ENCODE measurements at places on chromosomes 5 and 9.

DNA sequence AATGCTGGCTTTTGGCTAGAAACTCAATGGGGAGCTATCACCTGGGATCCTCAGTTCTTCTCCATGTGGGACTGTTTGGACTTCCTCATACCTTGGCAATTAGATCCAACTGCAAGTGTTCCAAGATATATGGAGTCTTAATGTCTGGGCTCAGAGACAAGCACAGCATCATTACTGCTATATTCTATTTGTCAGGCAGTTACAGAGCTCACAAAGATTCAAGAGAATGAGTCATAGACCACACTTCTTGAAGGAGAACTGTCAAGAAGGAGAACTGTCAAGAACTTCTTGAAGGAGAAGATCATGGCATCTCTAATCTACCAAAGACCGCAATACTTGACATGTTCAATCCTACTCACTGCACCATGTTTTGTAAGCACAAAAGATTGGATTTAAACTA is 106.8 kb upstream of the NREP start:
- no peak for DNase-seq

DNA sequence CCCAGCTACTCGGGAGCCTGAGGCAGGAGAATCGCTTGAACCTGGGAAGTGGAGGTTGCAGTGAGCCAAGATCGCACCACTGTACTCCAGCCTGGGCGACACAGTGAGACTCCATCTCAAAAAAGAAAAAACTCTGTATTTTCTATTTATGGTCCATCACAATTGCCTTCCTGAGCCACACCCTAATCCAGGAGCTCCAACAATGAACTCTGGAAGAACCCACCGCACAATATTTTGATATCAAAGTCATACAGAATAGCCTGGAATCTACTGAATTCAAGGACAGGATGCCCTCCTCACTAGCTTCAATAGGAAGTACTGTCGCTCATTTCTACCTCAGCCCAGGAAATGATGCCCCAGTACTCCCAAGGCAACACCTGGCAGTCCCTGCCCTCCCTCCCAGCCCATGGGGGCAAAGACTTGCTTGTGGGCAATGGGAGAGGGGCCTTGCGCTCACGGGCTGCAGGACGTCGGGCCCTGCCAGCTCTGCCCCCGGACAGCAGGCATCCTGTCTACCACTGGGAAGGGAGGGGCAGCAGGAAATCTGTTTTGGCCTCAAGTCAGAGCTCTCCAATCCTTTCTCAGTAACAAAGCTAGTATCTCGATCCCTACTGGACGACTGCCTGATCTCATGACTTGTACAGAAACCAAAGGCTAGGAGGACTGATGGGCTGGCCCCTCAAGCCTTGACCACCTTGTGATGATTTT is 19.7 kb downstream of the UBAC1 start:
- DNase-seq, result no peak

GRCh38 chr5:170738840-170739239 is 44.7 kb upstream of the GABRP start:
- DNase-seq, result no peak

DNA sequence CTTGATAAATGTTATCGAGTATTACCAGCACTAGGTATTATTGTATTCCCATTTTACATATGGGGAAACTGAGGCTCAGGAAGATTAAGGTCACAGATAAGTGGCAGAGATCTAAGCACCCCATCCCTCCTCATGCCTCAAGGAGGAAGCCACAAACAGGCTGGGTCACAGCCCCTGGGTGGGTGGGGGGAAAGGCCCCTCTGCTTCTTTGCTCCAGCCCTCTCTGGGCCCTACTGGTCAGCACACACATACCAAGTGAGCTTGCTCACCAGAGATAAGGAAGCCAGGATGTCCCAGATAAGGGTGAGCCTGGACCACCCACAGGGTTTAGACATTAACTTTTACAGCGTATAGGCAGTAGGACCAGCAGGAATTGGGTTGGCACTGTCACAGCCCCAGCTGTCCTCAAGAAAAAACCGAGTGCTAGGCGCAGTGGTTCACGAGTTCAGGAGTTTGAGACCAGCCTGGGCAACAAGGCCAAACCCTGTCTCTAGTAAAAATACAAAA is 45.3 kb downstream of the STK10 start:
- DNase-seq, result peak; percentile 56

DNA sequence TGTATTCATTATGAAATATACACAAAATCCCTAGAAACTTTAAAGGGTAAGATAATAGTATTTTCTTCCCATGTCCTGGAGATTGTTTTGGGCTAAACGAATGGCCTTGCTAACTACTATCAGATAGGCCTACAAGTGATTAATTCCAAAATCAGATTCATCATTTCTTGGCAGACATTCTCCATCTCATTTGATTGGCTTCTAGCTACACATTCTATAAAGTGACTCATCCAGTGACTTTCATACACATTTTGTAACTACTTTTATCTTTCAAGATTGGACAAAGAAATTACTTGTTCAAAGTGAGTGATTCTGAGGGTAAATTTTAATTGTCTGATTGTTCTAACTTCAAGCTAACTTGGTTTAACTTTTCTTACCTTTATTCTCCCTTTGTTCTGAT is 93.3 kb downstream of the RAPGEF6 start:
- no peak for DNase-seq

DNA sequence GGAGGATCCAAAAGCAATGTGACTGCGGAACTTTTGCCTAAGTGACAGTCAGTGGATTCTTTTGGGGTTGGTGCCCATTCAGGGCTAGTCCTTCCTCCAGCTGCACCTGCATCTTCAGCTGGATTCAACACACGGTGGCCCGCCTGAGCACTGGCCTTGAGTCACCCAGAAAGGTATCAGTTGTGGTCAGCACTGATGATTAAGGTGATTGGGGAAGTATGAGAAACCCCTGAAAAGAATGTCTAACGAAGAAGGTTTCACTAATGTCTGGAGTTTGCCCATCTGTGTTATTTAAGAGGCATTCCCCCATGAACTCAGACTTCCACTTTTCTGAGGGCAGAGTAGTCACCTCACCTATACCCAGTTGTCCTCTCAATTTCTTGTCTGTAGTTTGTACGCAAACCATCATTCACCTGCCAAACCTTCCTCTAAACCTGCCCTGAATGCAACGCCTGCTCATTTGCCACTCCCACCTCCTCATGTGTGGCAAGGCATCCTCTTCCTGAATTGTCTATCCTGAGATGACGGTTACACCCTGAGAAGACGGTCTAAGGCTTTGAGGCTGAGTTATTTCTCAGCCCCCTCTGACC is 27.2 kb downstream of the CSF2 start:
- DNase-seq, result no peak

DNA sequence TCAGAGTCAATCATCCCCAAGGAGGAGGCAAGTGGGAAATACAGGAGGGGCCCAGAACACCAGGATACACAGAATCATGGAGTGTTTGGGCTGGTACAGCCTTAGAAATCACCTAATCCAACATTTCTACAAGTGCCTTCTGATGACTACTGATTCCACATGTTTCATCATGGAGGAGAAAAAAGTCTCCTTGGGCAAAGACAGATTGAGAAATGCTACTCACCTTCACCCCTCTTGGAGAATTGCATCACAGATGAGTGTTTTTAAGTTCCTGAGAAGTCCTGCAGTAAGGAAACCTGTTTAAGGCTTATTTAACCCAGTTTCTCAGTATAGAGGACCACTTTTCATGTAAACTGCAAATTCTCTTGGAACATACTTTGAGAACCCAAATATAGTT is 2.2 kb upstream of the SLIT3 start:
- no peak for DNase-seq

DNA sequence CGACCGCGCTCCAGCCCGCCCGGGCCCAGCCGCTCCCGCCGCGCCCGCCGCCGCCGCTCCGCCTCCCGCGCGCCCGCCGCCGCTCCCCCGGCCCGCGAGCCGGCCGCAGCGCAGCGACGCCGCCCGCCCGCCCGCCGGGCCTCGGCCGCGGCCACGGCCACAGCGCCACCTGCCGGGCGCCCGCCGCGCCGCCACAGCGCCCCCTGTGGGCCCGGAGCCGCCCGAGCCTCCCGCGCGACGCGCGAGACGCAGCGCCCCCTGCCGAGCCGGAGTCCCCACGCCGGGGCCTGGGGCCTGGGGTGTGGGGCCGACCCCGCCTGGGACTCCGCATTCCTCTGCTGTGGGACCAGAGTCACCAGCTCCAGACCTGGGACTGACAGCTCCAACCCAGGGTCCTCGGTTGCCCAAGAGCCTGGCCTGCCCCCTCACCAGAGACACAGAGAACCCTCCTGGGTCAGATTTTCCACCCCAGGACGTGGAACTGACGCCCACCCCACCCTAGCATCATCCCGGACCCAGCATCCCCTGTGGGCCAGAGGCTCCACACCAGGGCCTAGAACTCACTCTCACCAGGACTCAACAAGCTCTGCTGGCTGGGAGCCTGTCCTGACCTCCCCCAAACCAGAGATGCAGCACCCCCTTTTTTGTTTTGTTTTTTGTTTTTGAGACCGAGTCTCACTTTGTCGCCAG is at the start of gene RAPGEF1:
Gene RAPGEF1, minus strand, starts transcription at position 118 of the 690 bp plus-strand sequence. CDS start 246 bp downstream, outside the sequence.
- DNase-seq, result peak; percentile 84

- no peak for DNase-seq
These were observed 91.6 kb downstream of the UBE2QL1 start for GRCh38 chr5:6540111-6540827.

DNA sequence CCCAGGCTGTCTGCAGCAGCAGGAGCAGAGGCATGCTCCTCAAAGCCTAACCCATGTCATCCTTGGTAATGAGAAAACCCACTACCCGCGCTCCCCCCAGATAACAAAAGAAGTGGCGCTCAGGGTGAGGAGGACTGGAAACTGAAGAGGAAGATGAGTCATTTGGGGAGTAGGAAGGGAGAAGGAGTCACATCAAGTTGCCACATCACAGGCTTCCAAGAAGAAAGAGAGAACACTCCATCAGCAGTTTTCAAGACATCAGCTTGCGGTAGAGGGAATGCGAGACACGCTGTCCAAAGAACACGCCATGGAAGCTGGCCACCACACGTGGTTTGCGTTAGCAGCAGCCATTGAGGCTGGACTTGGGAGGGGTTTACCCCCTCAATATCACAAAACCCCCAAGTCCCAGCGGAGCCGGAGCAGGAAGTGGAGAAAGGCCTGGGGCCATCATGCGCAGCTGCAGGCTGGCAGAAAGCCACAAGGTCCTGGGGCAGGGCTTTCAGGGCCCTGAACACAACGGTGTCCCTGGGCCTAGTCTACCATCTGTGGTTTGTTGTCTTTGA is 41.5 kb downstream of the SH3PXD2B start:
- no peak for DNase-seq

DNA sequence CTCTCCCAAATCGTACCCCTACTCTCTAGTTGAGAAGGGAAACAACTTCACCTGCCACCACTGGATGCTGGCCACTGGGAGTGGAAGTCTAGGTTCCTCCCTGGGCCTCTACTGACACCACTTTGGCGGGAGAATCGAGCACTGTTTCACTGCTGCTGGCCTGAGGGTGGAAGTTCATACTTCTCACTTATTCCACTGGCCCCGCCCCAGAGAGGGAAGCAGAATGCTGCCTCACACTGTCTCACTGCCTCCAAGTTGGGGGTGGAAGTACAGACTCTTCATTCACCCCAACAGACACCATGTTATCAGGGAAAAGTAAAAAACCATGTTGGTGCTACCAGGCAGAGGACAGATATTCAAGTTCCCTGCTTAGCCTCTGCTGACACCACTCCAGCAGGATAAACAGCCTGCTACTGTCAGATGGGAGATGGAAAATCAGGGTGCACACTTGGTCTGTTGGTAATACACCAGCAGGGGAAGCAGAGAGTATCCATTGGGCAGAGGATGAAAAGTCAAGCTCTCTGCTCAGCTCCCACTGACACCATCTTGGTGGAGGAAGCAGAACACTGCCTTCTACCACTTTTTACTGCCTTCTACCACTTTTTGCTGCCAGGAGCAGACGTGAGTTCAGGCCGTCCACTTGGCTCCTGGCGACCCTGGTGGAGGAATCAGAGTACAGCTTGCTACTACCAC is 159.4 kb downstream of the SIL1 start:
- DNase-seq, result peak; percentile 35

DNA sequence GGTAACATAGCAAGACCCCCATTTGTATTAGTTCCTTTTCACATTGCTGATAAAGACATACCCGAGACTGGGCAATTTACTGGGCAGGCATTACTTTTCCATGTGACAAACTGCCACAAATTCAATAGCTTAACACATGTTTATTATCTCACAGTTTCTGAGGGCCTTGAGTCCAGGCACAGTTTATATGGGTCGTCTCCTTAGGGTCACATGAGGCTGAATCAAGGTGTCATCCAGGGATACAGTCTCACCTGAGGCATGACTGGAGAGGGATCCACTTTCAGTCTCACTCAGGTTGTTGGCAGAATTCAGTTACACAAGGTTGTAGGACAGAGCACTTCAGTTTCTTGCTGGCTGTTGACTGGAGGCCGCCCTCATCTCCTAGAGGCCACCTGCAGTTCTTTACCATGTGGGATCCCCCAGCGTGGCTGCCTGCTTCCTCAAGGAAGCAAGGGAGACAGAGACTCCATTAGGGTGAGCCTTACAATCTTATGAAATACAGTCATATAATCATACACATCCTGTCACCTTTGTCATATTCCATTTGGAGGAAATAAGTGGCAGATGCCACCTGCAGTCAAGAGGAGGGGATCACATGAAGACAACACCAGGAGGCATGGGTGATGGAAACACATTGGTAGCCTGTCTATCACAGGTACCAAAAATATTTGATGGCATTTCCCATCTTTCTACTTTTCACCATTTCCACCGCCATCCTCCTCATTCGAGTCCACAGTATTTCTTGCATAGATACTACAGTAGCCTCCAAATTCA is 15.1 kb upstream of the ERAP1 start:
- DNase-seq, result no peak

DNA sequence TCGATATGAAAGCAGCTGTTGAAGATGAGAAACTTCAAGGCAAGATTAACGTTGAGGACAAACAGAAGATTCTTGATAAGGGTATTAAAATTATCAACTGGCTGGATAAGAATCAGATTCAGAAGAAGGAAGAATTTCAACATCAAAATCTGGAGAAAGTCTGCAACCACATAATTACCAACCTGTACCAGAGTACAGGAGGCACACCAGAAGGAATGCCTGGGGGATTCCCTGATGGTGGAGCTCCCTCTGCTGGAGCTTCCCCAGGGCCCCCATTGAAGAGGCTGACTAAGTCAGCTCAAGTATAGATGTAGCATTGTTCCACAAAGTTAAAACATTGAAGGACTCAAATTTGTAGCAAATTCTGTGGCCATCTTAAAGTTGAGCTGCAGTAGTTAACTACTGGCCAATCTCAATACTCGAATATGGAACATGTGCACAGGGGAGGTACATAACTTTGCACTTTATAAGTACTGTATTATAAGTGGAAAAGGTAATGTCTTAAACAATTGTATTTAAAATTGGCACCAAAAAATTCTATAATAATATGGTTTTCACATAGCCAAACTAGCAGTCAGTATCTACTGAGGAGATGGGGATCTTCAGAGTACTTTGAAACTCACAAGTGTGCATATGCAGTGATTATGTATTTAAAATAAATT is 237.5 kb downstream of the CHSY3 start:
- peak; percentile 46 for DNase-seq

DNA sequence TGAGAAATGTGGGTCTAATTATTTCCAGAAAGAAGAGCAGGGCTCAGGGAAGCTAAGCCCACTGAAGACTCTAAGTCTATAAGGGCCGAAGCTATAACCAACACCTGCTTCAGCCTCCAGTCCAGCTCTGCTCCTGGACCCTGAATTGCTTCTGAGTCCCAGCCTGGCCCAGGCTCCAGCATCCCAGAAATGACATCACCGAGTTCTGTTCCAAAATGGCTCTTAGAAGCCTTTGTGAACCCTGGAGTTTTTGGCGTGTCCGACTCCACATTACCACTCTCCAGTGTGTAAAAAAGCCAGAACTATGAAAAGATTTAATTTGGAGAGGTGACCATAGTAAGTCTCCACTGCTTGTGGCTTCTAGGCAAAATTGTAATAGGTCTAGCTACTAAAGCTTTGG is 289.9 kb downstream of the SLIT3 start:
- DNase-seq, result no peak

- DNase-seq, result no peak
These were observed 111.8 kb upstream of the SLC44A1 start for GRCh38 chr9:105132606-105133005.
